ENCODE measurements at places on chromosomes 4 and X.
A peak's percentile ranks its signal among the peaks of the same experiment; 100 is the strongest.

GRCh38 chr4:153745651-153746050, 14.2 kb downstream of the RNF175 start:
- no peak for DNase-seq

DNA sequence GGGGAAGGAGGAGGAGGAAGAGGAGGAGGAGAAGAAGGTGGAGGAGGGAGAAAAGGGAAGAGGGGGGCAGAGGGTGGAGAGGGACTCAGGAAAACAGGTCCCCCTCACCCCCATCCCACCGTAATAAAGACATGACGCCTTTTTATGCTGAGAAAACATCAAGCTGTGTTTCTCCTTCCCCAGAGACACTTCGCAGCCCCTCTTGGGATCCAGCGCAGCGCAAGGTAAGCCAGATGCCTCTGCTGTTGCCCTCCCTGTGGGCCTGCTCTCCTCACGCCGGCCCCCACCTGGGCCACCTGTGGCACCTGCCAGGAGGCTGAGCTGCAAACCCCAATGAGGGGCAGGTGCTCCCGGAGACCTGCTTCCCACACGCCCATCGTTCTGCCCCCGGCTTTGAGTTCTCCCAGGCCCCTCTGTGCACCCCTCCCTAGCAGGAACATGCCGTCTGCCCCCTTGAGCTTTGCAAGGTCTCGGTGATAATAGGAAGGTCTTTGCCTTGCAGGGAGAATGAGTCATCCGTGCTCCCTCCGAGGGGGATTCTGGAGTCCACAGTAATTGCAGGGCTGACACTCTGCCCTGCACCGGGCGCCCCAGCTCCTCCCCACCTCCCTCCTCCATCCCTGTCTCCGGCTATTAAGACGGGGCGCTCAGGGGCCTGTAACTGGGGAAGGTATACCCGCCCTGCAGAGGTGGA, 45.3 kb upstream of the SHOX start:
- DNase-seq, result no peak

DNA sequence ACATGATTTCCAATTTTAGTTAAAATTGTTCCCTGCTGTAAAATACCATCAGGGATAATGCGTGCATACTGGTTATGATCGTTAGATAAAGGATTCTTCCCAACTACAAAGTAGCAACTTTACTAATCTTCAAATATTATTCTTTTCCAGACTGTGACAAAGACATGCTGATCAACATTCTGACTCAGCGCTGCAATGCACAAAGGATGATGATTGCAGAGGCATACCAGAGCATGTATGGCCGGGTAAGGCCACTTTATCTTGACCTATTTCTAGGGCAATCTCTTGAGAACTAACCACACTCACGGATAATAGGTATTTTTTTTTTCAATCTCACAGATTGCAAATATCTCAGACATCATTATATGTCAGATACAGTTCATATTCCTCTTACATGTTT, 47.0 kb downstream of the ANXA10 start:
- DNase-seq, result no peak

DNA sequence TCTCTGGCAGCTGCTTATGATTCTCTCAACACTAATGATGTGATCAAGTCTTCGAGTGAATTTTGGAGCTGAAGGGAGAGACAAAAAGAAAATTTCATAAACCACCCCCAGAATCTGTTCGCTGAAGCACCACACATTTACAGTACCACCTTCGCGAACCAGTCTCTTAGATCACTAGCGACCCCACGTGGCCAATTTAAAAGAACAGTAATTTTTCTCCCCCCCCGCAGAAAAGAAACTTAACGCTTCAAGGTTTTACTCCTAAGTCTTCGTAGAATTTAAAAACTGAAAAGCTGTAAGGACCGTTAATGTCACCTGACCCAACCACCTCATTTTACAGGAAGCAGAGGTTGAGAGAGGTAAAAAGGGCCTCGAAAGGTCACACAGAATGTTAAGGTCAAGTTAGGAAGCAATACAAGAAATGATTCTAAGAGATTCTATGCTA, 187.5 kb downstream of the QDPR start:
- DNase-seq, result peak; percentile 28

Data from activated CD8-positive, alpha-beta memory T cell treated with anti-CD3 and anti-CD28 coated beads for 4 hours (primary cell).